ENCODE measurements at places on chromosomes 3 and 15.

DNA sequence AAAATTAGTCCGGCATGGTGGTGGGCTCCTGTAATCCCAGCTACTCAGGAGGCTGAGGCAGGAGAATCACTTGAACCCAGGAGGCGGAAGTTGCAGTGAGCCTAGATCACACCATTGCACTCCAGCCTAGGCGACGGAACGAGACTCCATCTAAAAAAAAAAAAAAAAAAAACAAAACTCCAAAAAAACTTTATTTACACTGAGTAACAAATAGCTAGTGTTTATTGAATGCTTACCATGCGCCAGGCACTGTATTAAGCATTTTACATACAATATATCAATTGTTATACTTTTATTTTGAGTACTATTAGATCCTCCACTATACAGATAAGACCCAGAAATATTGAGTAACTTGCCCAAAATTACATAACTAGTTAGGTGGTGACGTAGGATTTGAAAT, 17.4 kb upstream of the ARIH1 start:
- no peak for DNase-seq

DNA sequence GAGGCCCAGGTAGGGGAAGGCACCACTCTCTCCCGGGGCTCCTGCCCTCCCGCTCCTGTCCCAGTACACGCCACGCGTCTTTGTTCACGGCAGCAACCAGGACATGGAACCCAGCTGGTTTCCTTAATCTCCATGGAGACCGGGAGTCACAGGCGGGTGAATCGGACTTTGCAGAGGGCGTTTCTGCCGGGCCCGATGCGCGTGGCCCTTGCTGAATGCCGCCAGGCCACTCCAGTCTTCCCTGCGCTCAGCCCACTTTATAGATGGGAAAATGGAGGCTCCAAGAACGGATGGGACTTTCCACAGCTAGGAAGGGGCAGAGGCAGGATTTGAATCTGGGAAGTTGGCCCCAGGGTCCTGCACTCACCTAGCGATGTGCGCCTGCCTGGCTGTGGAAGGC, 7.4 kb downstream of the PLXND1 start:
- no peak for DNase-seq

GRCh38 chr3:5186089-5186857, 1.2 kb upstream of the EDEM1 start:
- no peak for DNase-seq

DNA sequence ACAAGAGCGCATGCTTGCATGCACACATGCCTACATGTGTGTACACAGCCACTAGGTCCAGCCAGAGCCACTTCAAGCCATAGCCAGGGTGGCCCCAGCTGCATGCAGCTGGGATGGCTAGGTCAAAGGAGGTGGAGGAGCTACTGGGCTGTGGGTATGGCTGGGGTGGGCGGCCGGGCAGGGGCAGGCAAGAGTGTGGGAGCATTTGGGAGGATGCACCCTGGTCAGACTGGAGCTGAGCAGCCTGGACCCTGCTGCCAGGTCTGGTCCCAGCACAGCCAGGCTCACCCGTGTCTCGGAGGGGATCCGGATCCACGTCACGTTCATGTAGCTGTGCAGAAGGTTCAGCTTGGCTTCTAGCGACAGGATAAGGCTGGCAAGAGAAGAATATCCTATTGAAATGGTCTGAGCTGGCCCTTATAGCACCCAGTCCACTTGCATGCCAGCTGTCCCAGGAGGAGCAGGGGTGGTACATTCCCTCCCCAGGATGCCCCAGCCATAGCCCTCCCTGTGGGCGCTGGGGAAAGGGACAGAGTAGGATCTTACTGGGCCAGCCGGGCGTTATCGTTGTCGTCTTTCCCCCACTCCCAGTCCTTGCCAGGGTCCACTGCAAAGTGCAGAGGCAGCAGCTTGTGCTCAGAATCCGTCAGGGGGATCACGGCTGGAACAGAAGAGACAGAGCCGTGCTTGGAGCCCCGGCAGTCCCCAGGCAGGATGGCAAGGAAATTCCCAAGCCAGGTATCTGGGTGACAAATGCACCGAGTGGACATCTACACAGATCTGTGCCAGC, 160.5 kb downstream of the KLF13 start:
- DNase-seq, result no peak

- DNase-seq, result no peak
Measured at GRCh38 chr15:62469874-62470688, 305.0 kb upstream of the C2CD4B start.

GRCh38 chr3:167691366-167691765, 37.6 kb upstream of the WDR49 start:
- no peak for DNase-seq

- no peak for DNase-seq
Measured at GRCh38 chr15:35871282-35871681, 325.3 kb upstream of the DPH6 start.

GRCh38 chr3:162760789-162761188, 1264.2 kb downstream of the OTOL1 start:
- no peak for DNase-seq

DNA sequence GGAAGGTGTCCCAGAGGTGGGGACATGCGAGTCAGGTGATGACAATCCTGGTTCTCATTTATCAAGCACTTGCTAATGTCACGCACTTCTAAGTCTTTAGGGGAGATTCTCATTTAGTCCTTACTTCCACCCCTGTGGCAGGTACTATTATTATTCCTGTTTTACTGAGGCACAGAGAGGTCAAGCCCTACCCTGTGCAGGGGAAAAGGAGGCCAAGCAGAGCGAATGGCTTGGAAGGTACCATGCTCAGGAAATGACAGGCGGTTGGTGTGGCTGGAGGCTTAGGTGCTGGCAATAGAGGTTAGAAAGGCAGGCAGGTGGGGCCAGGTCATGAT, 268.9 kb downstream of the UACA start:
- no peak for DNase-seq

- DNase-seq, result no peak
Measured at GRCh38 chr3:99918715-99919114, 101.1 kb downstream of the CMSS1 start.

- no peak for DNase-seq
Measured at GRCh38 chr3:168123201-168124176, 27.8 kb upstream of the GOLIM4 start.

DNA sequence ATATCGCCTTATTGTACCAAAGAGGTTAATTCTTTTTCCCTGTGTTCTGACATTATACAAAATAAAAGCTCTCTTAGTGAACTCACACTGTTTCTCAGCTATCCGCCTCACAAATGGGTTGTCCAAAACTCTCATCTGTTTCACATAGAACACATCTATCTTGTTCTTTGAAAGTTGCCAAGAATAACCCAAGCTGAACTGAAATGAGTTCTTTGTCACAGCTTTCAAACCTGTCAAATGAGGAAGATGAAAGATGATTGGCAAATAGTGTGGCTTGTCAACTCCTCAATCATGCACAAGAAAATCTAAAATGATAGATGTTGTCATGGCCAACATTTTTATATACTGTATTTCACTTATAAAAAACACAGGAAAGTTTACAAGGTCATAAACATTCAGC, 168.1 kb upstream of the OSTN start:
- no peak for DNase-seq
